Uterus (tissue), 4 donors: ENCODE measurements at places on chromosomes 11 and 22.
A peak's percentile ranks its signal among the peaks of the same experiment; 100 is the strongest.

GRCh38 chr22:49727191-49727880 lies 100.3 kb downstream of the BRD1 start:
- no peak for DNase-seq

DNA sequence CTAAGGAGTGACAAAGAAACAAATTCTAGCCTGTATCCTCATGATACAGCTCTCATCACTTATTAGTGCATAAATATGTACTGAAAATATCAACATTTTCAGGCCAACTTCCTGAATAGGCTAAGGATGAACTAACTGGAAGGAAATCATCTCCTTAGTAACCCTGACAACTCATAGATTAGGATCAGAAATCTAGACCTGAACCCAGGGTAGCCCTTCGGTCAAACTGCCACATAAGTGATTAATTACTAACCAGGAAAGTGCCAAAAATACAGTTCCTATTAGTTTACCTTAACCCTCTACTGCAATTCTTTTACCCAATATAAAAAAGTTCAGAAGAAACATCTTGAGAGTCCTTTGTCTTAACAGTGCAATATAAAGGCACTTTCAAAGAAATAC lies 40.0 kb downstream of the AMBRA1 start:
- DNase-seq = no peak

GRCh38 chr11:2563213-2564007 lies 118.6 kb downstream of the KCNQ1 start:
- no peak for DNase-seq

- DNase-seq = no peak
These were observed 58.8 kb upstream of the SLC36A4 start for GRCh38 chr11:93256623-93257022.

DNA sequence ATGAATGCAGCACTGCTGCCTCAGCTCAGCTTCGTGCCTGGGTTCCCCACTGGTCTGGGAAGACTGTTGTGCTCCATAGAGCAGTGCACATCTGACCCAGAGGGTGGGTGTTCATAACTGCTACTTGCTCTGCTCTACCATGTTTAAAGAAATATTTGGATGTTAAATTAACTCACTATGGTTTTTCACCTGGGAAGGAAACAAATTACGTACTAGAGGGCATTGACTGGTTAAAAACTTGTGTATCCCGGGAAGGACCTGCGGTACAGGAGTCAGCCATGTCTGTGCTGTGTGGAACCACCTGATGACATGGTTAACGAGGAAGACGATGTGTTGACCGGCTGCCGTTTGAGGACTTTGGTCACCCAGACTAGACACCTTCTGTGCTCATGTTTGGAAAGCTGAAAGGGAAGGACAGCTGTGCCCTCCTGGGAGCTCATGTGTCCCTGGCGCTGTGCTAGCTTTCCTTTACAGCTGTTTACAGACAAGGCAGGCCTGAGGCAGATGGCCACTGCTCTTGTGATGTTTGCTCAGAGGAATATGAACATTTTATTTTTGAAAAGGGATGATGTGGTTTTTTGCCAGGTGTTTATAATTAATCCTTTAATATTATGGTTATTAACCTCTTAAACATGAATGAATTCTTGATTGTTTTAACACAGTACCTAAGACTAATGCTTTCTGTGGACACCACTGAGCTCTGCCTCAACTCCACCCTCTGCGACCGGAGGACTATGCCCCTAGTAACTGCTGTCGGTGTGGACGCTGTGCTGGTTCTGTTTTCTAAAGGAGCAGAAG lies 14.3 kb upstream of the AIFM3 start:
- DNase-seq = no peak

DNA sequence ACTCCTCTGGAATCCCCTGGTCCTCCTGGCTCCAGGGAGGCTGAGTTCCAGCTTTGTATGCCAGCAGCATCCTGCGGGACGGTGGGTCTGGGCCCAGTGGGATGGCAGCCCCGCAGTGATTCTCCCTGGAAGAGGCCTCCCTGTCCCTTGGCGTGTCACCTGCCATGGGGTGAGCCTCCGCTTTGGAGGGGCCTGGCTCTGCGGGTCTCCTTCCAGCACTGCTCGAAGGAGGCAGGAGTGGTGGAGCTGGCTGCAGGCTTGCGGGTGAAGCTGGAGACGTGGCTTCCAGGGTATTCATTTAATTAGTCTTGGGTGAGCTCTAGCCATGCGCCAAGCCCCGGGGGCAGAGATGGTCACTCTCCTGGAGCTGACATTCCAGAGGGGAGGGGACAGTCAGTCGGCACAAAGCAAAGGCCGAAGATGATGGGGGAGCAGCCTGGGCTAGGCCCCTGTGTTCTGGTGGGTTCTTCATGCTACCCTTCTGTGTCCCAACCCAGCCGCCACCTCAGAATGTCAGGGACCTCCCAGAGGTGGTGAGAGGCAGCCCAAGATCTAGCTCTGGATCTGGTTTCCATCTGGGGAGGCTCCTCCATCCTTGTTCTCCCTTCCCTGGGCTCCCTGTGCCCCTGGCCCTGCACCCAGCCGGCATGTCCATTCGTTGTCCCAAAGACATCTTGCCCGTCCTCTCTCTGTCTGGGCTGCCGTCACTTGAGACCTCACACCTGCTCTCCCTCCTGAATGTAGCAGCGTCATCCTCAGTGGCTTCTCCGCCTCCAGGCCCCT lies 1332.5 kb downstream of the BRD1 start:
- no peak for DNase-seq

DNA sequence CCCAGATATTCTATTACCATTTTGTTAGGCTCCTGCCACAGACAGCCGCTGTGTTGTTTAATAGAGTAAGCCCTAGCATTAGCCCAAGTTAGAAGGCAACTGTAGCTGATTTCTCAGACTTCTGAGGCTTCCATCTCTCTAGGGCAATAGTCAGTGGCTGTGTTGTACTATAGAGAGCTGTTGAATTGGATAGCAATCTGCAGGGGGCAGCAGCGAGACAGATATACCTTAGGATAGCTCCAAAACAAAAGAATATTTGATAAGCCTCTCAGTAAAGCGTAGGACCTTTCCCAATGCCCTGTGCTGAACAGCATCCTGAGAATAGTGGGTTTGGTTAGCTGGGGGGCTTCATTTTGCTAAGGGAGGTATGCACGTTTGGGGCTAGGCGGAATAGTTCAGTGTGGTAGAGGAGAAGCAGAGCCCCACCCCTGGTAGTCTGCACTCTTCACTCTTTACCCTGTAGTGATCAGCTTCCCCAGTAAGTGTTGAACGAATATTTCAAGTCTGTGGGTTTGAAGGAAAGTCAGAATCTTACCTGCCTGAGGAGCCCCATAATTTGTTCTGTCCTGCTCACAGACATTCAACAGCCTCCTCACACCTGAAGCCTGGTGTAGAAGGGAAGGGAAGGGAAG lies 515.1 kb downstream of the INSC start:
- DNase-seq = no peak

- DNase-seq = no peak
These were observed 14.3 kb upstream of the LINC01488 start for GRCh38 chr11:69467196-69467595.

- no peak for DNase-seq
These were observed 69.1 kb downstream of the CTTN start for GRCh38 chr11:70467201-70468085.

- DNase-seq = no peak
These were observed 9.4 kb downstream of the MMP7 start for GRCh38 chr11:102521121-102521520.

GRCh38 chr22:45994491-45995404 lies 17.8 kb upstream of the WNT7B start:
- DNase-seq = peak; percentile 83

- DNase-seq = no peak
These were observed 67.4 kb downstream of the ZBTB44 start for GRCh38 chr11:130247319-130247718.

GRCh38 chr22:40889116-40889515 lies 27.2 kb upstream of the DNAJB7 start:
- no peak for DNase-seq

DNA sequence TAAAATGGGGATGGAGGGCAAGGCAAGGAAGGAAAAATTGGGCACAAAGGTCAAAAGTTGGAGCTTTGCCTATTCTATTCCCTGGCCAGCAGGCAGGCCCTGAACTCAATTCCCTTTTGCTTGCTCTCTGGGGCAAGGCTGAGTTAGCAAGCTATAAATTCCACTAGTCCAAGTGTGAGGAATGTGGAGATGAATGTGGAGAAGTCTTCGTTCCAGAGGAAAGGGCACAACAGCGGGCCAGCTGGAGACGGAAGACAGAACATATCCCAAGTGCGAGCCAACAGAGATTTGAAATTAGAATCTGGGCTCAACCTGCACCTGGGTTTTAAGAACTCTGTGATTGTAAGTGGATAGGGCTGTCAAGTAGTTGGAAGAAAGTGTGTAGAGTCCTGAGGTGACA lies 29.5 kb upstream of the FZD4 start:
- DNase-seq = no peak

- no peak for DNase-seq
These were observed 17.8 kb downstream of the TSPAN4 start for GRCh38 chr11:860234-861104.

- peak; percentile 79 for DNase-seq
These were observed 25.0 kb upstream of the KCNQ1OT1 start for GRCh38 chr11:2724653-2725367.

- no peak for DNase-seq
These were observed 2.9 kb upstream of the SGSM1 start for GRCh38 chr22:24803064-24803542.

- peak; percentile 46 for DNase-seq
These were observed 181.8 kb downstream of the CSNK2A3 start for GRCh38 chr11:11171285-11171684.

GRCh38 chr11:108206969-108207682 lies 15.3 kb downstream of the NPAT start:
- DNase-seq = no peak

DNA sequence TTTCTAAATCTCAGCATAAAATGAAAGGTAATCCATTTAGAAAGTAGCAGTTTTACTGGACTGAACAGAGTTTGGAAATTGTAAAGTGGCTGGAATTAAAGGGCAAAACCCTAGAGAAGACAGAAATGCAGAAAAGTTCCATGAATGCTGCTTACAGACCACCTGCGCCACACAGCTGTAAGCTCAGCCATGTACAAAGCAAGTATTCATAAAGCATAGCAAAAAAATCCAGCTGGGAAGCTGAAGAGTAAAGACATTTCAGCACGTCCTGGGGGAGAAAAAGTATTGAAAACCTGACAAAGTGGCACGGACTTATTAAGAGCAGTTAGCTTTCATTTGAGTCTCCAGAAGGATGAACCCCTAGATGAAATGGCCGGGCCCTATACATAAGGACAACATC lies 220.1 kb upstream of the CNTN5 start:
- DNase-seq = no peak

DNA sequence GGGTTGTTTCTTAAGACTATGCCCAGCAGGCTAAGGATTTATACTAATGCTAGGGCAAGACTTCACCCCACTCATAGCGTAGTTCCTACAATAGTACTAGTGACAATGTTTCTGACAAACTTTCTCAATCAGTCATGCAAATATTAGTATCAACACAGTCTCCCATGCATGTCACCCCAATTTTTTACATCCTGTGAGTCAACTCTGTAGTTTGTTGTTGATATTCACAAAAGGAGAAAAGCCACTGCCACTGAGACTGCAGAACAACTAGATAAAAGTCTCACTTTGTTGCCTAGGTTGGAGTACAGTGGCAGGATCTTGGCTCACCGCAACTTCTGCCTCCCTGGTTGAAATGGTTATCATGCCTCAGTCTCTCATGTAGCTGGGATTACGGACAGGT lies 155.2 kb downstream of the RBFOX2 start:
- no peak for DNase-seq

- DNase-seq = no peak
These were observed 34.4 kb downstream of the PRCP start for GRCh38 chr11:82865841-82866240.

GRCh38 chr11:12269104-12269441 lies 108.3 kb upstream of the PARVA start:
- DNase-seq = peak; percentile 45

DNA sequence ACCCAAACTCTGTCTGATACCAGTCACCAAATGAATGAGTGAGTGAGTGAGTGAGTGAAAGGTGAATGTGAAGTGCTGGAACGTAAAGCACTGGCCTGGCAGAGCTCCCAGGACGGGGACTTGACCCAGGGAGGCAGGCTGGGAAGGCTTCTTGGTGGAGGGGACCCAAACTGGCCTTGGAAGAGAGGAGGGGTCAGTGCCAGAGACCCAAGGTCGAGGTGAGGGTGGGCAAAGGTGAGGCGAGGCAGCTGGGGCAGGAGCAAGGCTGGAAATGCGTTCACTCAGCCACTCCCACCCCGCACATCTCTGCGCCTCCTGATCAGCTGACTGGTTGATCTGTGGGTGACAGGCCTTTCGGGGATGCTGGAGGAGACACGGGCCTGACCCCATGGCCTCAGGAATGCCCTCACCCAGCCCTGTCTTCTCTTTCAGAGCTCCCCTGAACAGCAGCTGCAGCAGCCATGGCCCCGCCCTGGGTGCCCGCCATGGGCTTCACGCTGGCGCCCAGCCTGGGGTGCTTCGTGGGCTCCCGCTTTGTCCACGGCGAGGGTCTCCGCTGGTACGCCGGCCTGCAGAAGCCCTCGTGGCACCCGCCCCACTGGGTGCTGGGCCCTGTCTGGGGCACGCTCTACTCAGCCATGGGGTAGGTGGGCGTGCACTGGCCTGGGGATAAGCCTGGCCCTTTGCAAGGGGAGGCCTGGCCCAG lies 7.6 kb downstream of the TSPO start:
- DNase-seq = no peak

DNA sequence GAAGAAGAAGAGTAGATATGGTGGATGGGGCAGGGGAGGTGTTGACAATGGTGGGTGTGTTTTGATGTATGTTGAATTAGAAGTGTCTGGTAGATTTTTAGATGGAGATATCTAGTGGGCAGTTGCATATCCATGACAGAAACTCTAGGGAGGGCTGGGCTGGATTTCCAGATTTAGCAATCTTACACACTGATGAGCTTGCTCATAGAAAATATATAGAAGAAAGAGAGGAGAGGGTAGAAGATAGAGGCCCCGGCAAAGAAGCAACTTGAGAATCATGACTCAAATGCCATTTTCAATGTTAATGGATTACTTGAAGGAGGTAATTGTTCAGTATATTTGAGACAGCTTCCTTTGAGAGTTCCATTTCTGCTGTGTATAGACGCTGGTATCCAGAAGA lies 8.2 kb downstream of the REXO2 start:
- no peak for DNase-seq

- no peak for DNase-seq
These were observed 53.1 kb downstream of the ZBTB44 start for GRCh38 chr11:130261571-130261970.

DNA sequence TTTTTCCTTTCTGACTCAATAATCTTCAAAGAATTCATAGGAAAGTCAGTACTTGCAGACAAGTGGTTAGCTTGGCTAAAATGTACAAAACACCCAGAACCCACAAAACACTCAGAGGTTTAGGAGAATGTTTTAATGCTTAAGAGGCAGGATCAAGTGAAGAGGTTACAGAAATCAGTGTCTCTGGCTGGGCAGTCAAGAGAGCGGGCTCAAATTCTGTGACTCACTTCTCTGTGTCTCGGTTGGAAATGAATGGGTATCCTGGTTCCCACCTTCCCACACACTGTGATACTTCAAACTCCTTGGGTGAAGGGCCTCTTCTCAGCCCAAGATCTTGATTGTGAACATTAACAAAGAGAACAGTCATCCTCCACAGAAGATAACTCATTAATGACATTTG lies 3.8 kb downstream of the MPEG1 start:
- DNase-seq = no peak

- DNase-seq = no peak
These were observed 301.2 kb downstream of the OR4C45 start for GRCh38 chr11:50333861-50334260.

- no peak for DNase-seq
These were observed 2.7 kb downstream of the MDK start for GRCh38 chr11:46383974-46384701.
